Large intestine (tissue), 12 donors: ENCODE measurements at places on chromosomes 3 and 15.
A peak's percentile ranks its signal among the peaks of the same experiment; 100 is the strongest.

DNA sequence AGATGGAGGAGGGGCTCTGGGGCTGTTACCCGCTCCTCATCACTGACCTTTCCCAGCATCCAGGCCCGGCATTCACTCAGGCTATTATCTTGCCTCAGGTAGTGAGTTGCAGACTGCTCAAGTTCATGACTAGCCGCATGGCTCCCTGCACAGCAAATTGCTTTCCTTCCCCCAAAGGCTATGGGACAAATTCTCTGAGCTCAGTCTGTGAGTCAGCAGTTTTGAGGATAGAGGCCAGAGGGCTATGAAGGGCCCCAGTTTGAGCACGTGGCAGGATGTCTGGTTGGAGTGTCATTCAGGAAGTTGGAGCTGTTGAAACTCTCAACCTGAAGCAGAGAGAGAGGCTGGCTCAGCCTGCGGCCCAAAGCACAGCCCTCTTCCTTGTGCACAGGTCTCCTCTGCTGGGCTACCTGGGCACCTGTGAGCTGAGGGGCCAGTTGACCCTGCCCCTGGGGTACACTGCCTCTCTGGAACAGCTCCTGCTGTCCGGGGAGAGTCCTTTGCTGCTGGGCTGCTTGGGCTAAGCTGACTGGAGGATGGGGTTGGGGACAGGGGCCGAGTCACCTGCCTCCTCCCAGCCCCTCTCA is 7.9 kb downstream of the FAH start:
- peaks cover 30% of the 10 kb centered on the region for H3K36me3 ChIP-seq
- peak overlapping the region; percentile 92 for H3K27ac ChIP-seq
- no peak overlapping the region for H3K4me3 ChIP-seq
- H3K4me1 ChIP-seq: peaks cover 45% of the 10 kb centered on the region

DNA sequence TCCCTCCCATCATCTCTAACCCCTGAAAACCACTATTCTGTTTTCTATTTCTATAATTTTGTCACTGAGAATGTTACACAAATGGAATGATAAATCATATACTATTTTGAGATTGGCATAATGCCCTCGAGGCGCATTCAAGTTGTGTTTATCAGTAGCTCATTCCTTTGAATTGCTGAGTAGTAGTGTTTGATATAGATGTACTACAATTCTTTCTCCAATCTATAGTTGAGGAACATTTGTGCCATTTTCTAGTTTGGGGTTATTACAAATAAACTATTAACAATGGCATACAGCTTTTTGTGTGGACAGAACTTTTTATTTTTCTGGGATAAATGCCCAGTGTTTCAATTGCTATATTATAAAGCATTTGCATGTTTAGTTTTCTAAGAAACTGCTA is 86.0 kb downstream of the CCR1 start:
- no peak overlapping the region for H3K4me3 ChIP-seq
- H3K27me3 ChIP-seq: peaks cover 6% of the 10 kb centered on the region
- no peaks in the 10 kb centered on the region for H3K4me1 ChIP-seq
- H3K27ac ChIP-seq: no peak overlapping the region
- no peaks in the 10 kb centered on the region for H3K36me3 ChIP-seq
- no peak for DNase-seq

DNA sequence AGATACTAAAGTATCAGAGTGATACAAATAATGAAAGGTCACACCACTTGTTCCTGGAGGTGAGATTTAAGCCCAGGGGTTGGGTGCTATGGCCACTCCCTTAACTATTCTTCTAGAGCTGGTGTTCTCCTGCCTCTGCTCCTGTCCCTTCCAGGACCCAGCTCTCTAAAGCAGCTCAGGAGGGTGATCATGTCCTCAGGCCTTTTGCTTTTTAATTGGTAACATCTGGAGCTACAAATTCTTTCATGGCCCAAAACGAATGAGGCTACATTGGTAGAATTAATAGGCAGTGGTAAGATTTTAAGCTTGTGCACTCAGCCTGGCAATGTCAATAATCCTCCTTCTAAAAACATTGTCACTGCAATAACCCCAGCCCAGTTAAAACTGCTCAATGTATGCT is 38.2 kb upstream of the CNOT10 start:
- no peaks in the 10 kb centered on the region for H3K27me3 ChIP-seq
- no peak overlapping the region for H3K27ac ChIP-seq
- H3K4me1 ChIP-seq: no peaks in the 10 kb centered on the region
- no peak overlapping the region for H3K4me3 ChIP-seq

DNA sequence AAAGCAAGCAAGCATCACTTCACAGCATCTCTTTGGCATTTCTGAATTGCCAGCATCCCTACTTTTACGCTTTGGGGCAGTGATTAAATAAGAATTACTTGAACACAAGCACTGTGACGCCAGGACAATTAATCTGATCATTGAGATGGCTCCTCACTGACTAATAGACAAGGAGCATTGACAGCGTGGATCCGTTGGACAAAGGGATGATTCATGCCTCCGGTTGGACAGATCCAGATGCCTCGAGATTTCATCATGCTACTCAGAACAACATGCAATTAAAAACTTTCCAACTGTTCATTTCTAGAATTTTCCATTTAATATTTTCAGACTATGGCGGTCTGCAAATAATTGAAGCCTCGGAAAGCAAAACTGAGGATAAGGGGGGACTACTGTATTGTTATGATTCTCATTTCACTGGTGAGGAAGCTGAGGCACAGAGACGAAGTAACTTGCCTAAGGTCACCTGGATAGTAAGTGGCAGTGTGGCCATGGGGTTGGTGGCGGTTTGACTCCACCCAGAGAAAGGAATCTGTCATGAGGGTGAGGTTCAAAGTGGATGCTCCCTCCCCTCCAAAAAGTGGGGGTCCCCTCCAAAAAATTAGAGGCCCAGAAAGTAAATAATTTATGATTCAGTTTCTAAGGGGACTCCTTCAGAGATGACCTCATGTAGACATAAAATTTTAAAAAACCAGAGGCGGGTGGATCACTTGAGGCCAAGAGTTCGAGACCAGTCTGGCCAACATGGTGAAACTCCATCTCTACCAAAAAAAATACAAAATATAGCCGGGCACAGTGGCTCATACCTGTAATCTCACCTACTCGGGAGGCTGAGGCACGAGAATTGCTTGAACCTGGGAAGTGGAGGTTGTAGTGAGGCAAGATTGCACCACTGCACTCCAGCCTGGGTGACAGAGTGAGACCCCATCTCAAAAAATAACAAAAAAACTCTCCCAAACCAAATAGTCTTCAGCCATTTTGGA is 12.3 kb upstream of the PGPEP1L start:
- no peak overlapping the region for H3K4me3 ChIP-seq
- peaks cover 2% of the 10 kb centered on the region for H3K4me1 ChIP-seq

DNA sequence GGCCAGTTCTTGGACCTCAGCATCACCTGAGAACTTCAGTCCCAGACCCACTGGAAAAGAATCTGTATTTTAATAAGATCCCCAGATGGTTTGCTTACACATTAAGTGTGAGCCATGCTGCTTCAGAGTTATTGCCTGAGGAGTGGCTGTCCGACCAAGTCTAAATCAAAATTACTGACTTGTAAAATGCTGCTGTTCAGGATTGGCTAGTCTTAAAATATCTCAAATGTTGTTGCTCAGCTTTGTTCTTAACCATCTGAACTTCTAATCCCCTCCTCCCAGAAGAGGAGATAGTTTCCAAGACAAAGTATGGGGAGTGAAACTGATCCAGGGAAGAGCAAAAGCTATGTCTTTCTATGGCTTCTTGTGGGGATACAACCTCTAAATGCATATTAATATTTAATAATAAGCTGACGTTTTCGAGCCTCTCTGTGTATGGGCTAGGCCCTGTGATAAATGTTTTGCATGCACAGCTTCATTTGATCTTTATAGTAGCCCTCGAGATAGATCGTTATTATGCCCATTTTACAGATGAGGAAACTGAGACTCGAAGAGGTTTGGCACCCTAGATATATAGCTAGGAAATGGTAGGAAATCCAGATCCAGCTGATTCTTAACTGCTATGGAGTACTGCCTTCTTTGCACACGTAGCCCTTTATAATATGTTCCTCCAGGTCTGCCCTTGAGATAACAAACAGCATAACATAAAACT is 52.2 kb downstream of the DNASE1L3 start:
- H3K4me3 ChIP-seq: no peak overlapping the region
- H3K4me1 ChIP-seq: peaks cover 6% of the 10 kb centered on the region
- peaks cover 92% of the 10 kb centered on the region for H3K36me3 ChIP-seq
- no peak for DNase-seq

- H3K36me3 ChIP-seq: no peaks in the 10 kb centered on the region
- no peak for DNase-seq
- H3K4me1 ChIP-seq: no peaks in the 10 kb centered on the region
Measured at GRCh38 chr3:195566797-195567196, 16.9 kb downstream of the APOD start.

GRCh38 chr3:143222981-143223380 is 103.4 kb downstream of the CHST2 start:
- H3K4me1 ChIP-seq: no peaks in the 10 kb centered on the region
- no peak overlapping the region for H3K27ac ChIP-seq
- no peaks in the 10 kb centered on the region for H3K36me3 ChIP-seq
- no peak overlapping the region for H3K4me3 ChIP-seq
